Cerebellar cortex (tissue), 1 donor: ENCODE measurements at places on chromosomes 4 and X.

GRCh38 chrX:135740681-135741149 is 27.3 kb downstream of the CT45A1 start:
- peak; percentile 28 for DNase-seq

- DNase-seq: no peak
Measured at GRCh38 chrX:18406531-18407266, 18.7 kb upstream of the CDKL5 start.

GRCh38 chr4:122658818-122659295 is 38.0 kb upstream of the IL21 start:
- DNase-seq: no peak

DNA sequence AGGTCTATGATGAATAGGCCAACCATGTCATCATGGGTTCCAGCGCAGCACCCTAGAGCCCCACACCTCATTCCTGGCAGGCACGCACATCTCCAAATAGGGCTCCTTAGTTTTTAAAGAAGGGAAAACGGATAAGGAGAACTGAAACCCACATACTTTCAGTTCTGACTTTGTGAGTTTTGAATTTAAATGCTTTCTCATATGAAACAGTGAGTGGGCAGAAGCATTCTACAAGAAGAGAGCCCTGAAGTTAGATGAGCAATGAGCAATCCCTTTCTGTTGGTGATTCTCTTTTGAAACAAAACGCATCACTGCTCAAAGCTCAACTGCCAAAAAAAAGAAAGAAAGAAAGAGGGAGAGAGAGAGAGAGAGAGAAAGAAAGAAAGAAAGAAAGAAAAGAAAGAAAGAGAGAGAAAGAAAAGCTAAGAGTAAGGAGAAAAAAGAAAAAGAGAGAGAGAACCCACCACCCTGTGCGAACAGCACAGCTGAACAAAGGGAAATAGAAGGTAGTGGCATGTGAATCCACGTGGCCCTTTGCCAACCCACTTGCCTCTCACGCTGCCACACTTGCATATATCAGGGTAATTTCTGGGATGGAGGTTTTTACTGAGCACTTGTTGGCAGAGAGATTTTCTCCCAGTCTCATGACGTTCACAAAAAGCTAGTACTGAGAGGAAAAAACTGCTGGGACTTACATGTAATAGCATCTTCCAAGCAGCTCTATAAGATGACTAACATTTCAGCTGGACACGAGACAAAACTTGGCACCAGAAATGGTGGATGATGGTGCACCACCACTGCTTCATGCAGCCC is 31.0 kb downstream of the TMSB4X start:
- no peak for DNase-seq
